ENCODE measurements at places on chromosomes 5 and 9. TPM values are rescaled to one million over a fixed set of nuclear protein-coding genes. Genes with fewer than 3 reads are reported as not detected.
A peak's percentile ranks its signal among the peaks of the same experiment; 100 is the strongest.

DNA sequence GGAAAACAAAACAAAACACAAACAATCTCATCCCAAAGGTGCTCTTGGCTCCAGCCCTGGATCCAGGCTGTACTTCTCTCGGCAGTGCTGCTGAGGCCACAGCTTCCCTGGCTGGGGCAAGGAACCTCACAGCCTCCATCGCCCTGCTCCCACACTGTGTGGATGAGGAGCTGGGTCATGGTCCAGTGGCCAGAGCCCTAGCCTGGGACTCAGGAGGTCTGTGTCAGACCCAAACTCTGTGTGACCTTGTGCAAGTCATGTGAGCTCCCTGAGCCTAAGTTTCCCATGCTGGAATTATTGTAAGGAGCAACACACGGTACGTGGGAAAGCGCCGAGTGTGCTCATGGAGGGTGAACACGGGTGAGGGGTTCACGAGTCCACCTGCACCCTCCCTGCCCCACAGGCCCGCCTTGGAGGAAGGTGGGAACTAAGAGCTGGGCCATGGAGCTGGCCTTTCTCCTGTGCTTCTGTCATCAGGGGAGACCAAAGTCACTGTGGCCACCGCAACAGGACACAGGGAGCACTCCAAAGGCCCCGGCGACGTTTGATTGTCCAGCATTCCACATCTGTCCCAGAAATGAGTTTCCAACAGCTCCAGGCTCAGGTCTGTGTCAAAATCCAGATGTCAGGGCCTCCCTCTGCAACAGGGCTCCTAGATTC lies 26.2 kb upstream of the SMU1 start:
- DNase-seq = no peak

GRCh38 chr5:149930043-149930748 lies 14.4 kb downstream of the PDE6A start:
- DNase-seq = peak; percentile 20

DNA sequence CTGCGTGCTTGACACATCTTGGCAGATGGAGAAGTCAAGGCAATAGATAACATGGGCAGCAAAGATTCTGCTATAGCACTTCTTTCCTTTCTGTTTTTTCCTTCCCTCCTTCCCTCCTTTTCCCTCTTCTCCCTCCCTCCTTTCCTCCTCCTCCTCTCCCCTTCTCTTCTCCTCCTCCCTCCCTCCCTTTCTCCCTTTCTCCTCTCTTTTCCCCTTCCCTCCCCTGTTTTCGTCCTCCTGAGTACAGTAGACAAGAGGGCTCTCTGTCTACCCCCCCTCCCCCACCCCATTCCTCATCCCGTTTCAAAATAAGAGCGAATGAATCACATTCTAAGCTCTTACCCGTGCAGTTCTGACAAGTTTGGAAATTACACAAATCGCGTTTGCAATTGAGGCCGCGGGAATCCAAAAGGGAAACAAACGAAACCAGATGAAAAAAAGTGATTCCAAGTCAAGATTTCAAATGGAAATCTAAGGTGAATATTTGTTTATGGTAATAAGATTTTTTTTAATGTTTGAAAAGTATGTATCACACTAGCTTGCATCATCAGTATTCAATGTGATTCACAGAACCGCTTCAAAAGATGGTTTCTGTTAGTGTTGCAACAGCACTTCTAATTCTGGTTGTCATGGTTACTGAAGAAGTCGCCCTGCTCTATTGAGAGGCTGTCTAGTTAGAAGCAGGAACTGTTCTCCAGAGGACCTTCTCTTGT lies 1.3 kb downstream of the NIM1K start:
- DNase-seq = no peak

DNA sequence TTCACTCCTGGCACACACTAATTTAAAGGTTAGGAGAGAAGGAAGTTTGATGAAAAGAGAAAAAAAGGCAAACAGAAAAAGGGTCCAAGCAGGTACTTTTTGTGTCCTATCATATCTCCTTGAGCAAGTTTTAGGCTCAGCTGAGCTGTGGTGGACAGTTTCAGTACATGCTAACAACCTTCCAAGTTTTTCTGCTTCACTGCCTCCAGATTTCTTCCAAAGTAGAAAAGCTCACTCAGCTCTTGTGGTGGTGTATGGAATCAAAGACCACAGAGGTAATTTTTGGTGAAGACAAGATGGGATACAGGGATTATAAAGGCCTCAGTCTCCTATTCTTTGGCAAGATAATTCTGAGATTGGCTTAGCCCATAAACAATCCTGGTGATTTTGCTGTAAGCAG lies 921.8 kb downstream of the NR2F1-AS1 start:
- DNase-seq = no peak

DNA sequence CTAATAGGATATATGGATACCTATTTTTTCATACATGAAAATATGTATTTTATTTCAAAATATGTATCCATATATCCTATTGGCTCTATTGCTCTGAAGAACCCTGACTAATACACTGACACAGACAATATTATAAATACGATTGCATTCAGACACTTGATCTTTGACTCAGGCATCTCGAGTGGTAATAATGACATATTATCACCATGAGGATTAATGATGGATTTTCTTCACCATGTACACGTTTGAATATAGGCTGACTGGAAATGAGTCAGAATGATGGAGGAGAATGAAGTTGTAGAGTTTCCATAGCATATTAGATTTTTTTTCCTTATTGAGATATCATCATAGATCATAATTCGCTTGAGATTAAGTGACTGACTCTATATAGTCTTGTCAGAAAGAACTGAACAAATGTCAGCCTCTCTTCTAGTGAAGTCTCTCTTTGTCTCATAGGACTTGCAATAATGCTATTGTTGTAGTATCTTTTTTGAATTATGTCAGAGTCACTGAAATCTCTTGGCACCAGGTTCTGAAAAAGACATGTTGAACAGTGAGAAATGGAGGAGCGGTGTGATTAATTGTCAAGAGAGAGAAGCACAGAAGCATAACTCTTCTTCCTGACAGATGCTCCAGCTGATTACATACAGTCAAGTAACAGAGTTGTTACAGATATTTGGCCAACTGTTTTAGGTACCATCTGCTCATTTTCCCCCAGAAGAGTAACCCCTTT lies 41.4 kb upstream of the SLCO6A1 start:
- DNase-seq = no peak

GRCh38 chr9:130461218-130461630 lies 16.5 kb downstream of the ASS1 start:
- DNase-seq = peak; percentile 66

DNA sequence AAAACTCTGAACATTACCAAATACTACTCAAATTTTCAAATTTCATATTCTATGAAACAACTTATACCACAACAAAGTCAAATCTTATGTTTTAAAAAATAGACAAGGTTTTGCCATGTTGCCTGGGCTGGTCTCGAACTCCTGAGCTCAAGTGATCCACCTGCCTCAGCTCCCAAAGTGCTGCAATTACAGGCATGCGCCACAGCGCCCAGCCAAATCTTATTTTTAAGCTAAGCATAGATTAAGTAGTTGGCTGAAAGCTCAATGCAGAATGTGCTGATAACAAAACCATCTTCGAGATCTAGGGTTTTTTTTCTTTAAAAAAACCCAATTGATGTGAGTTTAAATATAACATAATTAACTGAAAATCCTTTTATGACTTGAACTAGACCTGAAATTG lies 6.4 kb downstream of the LMBRD2 start:
- DNase-seq = no peak

GRCh38 chr5:54000011-54000410 lies 310.4 kb downstream of the ARL15 start:
- DNase-seq = no peak

DNA sequence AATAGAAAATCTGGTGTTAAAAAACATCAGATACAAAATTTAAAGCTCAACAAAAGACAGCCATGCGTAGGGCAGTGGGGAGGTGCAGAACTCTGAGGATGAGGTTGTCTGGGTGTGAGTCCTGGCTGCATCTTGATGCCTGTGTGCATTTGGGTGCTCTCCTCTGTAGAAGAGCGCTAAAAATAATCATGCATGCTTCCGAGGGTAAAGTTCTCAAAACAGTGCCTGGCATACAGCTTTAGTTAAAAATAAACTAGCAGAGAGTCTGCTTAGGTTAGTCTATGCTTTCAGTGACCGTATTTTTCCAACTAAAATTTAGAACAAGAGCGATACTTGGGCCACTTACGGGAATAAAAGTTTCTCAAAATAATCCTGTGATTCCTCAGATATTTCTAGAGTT lies 55.5 kb upstream of the SPATA31C2 start:
- DNase-seq = no peak

DNA sequence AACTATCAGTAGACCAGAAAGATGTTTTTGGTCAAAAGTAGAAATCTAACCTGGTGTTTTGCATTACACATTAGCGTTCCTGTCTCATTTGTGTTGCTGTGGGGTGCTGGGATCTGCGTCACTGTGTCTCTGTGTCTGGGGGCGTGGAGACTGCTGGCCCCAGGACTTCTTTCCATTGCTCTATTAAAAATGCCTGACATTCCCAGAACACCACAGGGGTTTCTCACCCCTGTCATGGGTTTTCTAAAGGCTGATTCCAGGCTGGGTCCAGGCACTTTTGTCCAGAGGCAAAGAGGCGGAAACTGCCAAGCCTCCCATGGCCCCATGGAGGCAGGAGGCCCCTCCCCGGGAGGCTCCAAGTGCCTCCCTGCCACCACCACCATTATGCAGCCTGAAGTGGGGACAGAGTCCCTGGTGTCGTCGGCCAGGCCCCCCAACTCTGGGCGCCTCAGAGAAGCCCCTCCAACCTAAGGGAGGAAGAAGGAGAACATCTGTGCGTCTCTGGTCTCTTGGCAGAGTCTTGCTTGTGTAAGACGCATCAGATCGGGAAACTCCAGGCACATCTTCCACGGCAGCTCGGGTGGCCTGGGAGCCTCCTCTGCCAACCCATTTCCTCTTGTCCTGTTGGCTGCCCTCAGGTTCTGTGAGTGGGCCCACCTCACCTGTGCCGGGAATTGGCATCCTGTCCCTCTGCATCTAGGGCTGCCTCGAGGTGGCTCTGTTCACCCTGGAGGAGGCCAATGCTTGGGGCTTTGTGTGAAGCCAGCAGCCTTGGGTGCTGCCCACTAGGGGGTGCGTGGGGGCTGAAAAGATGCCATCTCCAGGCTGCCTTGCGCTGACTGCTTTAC lies 13.8 kb upstream of the PLEKHG4B start:
- no peak for DNase-seq

DNA sequence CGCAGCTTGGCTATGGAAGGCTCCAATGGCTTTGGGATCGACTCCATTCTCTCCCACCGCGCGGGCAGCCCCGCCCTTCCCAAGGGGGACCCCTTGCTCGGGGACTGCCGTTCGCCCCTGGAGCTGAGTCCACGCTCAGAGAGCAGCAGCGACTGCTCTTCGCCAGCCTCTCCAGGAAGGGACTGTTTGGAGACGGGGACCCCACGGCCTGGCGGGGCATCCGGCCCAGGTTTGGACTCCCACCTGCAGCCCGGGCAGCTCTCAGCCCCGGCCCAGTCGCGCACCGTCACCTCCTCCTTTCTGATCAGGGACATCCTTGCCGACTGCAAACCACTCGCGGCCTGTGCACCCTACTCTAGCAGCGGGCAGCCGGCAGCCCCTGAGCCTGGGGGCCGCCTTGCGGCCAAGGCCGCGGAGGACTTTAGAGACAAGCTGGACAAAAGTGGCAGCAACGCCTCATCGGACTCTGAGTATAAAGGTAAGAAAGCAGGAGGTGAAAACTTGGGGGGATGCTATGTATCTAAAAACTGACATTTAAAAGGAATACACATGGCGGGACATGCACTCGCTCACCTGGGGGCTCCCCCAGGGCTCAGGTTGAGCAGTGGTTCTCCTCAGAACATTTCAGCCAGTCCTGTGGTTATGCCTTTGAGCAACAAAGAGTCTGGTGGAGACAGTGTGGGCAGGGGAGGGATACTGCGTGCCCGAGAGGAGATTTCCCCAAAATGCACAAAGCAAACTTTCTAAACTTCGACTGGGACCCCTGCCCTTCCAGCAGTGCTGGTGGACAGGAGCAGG lies 579 bp downstream of the BARHL1 start:
- no peak for DNase-seq

DNA sequence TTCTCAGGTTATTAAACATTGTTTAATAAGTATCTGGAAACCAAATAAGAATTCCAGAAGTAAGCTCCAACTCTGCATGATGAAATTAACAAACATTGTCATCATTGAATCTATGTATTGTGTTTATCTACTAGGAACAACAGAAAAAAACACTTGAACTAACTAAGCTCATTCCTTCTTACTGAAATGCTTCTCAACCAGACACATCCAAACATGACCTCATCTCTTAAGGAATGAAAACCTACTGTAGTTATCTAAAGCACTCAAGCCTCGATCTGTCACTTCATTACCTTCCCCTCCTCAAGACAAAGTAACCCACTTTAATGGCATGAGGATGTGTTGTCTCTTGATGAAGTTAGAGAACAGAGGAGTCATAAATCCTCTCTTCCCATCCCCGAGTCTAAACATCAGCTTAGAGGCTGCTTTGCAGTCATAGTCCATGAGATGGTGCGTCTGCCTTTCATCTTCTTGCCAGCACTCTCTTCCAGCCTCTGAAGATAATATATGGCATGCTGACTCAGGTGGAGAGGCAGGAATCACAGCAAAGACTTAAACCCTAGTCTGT lies 86.5 kb downstream of the CEMIP2 start:
- no peak for DNase-seq

DNA sequence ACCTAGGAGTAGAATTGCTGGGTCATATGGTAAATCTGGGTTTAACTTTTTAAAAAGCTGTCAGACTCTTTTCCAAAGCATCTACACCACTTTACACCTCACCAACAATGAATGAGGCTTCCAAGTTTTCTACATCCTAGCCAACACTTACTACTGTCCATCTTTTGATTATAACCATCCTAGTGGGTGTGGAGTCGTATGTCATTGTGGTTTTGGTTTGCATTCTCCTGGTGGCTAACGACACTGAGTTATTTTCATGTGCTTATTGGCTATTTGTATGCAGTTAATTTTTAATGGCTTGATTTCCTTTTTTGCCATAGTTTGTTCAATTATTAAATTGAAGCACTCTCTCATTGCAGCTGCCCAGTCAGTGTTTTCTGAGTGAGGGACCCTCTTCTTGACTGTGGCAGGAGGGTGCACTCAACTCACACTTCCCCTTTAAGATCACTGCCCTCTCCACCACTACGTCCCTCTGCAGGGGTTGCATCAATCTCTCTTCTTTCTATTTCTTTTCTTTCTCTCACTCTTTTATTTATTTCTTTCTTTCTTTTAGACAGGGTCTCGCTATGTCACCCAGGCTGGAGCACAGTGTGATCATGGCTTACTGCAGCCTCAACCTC lies 182.3 kb downstream of the C9orf152 start:
- DNase-seq = no peak

GRCh38 chr5:91252916-91253315 lies 130.2 kb downstream of the ARRDC3 start:
- no peak for DNase-seq

DNA sequence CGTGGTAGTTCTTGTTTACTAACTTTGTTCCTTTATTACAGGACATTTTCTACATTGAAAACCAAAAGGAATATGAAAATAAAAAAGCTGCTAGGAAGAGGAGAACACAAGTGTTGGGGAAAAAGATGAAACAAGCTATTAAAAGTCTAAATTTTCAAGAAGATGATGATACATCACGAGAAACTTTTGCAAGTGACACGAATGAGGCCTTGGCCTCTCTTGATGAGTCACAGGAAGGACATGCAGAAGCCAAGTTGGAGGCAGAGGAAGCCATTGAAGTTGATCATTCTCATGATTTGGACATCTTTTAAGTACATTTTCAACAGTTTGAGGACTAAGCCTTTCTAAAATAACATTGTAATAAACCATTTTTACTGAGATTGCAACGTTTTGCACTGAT lies 23.8 kb downstream of the PHAX start:
- no peak for DNase-seq

- DNase-seq = no peak
These were observed 36.6 kb downstream of the NREP start for GRCh38 chr5:111720333-111720890.

Gene WNK2
- 53.5 TPM for total RNA-seq

Gene IFNA13
- total RNA-seq = not detected

Gene RNF180
- 6.7 TPM for total RNA-seq

Gene ROPN1L
- 0.32 TPM for total RNA-seq

Gene PCDHGA5
- 1.4 TPM for total RNA-seq

Gene CA9
- total RNA-seq = 6.6 TPM
